Glutamatergic neuron (in vitro differentiated cells): ENCODE measurements at places on chromosomes 4 and X.

DNA sequence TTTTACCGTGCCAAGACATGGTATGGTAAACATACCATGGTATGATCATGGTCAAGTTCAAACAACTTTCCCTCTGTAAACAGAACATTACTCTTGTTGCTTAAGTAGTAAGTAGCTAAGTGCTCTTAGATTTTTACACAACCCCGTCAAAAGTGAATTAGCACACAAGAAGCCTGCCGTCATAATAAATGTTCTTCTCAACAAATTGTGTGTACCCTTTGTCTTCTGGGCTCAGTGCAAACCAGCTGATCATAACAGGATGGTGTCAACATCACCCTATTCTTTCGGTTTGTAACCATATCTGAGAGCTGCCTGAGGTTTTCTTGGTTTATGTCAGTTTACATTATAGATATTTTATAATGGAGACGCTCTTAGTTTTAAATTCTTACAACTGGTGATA is 28.8 kb downstream of the MSL3 start:
- no peak for DNase-seq

- DNase-seq: no peak
Measured at GRCh38 chr4:68581383-68582338, 5.5 kb upstream of the UGT2B17 start.

DNA sequence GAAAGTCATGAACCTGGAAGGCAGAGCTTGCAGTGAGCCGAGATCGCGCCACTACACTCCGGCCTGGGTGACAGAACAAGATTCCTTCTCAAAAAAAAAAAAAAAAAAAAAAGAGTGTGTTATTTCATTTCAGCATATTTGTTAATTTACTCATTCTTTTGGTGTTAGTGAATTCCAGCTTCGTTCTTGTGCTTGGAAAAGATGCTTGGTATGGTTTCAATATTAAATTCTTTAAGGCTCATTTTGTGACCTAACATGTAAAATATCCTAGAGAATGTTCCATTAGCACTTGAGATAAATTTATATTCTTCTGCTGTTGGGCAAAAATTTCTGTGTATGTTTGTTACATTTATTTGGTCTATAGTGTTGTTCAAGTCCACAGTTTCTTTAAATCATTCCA is 66.8 kb downstream of the SPIN3 start:
- no peak for DNase-seq

DNA sequence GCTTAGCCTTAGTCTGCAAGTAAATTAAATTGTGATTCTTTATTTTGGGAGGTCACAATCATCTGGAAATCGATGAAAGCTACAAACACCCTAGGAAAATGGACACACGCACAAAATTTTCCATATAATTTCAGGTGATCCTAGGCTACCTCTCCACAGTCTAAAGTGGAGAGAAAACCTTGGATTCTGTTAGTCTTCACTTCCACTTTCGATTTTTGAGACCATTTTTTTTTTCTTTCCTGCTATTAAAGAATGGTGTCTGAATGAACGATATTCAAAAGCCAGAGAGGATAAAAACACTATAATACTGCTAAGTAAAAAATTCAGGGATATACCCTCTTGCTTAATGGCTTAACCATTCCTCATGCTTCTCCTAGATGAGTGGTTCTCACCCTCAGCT is 1.7 kb downstream of the FBXL5 start:
- no peak for DNase-seq

DNA sequence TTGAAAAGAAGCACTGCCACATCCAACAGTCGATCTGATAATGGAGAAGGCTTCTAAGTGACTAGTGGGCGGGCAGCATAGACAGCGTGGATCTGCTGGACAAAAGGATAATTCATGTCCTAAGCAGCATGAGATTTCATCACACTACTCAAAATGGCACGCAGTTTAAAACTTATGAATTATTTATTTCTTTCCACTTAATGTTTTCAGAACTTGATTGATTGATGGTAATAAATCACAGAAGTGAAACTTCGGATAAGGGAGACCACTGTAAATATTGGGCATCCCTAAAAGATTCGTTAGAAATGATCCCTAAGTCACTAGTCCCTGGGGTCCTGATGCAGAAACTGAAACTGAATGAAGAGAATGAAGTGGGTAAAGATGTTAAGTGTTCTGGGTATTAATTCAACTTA is 93.0 kb upstream of the ANK2 start:
- DNase-seq: no peak

DNA sequence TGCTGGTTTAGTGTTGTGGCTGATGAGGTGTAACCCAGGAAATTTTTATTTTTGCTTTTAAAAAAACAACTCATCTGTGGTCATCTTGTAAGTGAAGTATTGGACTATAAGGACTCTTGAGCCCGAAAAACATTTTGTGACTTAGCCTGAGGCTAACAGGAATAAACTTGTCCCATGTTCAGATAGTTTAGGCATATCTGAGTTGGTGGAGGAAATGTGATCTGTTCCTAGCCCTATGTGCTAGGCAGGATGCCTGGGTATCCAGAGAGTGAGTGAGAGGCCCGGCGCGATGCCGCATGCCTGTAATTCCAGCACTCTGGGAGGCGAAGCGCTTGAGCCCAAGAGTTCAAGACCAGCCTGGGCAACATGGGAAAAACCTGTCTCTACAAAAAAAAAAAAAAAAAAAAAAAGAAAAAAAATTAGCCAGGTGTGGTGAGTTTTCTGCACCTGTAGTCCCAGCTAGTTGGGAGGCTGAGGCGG is 3.7 kb downstream of the SMS start:
- DNase-seq: no peak

- no peak for DNase-seq
Measured at GRCh38 chrX:25043192-25043591, 27.4 kb upstream of the ARX start.

GRCh38 chr4:145843639-145844038 is 95.0 kb downstream of the ZNF827 start:
- DNase-seq: no peak
